GOT3 (cell line): ENCODE measurements at places on chromosomes 3 and 15.

GRCh38 chr3:184479426-184480126 lies 82.0 kb upstream of the EPHB3 start:
- no peak for DNase-seq

DNA sequence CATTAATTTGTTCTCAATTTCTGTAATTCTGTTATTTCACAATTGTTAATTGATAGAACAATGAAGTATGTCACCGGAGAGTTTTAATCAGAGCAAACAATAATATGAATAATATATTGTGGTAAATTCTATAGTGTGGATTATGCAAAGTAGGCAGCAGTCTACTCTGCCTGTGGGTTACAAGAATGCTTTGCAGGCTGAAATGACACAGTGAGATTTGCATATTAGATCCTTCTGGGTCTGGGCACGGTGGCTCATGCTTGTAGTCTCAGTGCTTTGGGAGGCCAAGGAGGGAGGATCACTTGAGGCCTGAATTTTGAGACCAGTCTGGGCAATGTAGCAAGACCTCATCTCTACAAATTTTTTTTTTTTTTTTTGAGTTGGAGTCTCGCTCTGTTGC lies 12.5 kb downstream of the COPG1 start:
- DNase-seq, result no peak

GRCh38 chr15:58065445-58066041 lies at the start of gene ALDH1A2:
Gene ALDH1A2 (minus strand): TSS chr15:58065711. CDS start chr15:58065650, 61 bp downstream.
- no peak for DNase-seq

- no peak for DNase-seq
Measured at GRCh38 chr15:67691450-67691849, 133.9 kb upstream of the SKOR1 start.

- no peak for DNase-seq
Measured at GRCh38 chr3:126982126-126982470, 817 bp upstream of the PLXNA1 start.

- no peak for DNase-seq
Measured at GRCh38 chr3:167983583-167983982, 112.1 kb downstream of the GOLIM4 start.

DNA sequence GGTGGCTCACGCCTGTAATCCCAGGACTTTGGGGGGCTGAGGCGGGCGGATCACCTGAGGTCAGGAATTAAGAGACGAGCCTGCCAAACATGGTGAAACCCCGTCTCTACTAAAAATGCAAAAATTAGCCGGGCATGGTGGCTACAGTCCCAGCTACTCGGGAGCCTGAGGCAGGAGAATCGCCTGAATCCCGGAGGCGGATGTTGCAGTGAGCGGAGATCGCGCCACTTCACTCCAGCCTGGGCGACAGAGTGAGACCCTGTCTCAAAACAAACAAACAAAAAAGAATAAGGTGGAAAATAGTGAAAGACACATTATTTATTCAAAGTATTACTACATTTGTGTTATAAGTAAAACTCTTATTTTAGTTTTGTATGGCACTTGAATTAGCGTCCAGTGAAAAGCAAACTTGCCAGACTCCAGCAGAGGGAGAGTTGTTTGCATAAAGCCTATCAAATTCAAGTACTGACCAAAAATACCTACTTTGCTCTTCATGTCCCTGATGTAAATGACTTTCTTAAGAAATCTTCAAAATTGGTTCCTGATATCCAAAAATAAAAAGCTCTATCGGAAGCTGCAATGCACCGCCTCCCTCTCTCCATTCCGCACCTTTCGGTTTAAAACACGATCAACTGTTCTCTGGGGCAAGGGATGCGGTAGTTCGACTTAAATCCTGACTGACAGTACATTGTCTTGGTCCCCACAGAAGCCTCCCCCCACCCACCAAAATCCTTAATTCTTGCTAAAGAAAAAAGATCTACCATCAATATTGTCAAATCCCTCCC lies 1.2 kb downstream of the TRPM7 start:
- DNase-seq, result no peak

GRCh38 chr15:75114327-75114726 lies 87.4 kb upstream of the C15orf39 start:
- no peak for DNase-seq

GRCh38 chr3:43996379-43997301 lies 245.0 kb upstream of the TOPAZ1 start:
- no peak for DNase-seq

DNA sequence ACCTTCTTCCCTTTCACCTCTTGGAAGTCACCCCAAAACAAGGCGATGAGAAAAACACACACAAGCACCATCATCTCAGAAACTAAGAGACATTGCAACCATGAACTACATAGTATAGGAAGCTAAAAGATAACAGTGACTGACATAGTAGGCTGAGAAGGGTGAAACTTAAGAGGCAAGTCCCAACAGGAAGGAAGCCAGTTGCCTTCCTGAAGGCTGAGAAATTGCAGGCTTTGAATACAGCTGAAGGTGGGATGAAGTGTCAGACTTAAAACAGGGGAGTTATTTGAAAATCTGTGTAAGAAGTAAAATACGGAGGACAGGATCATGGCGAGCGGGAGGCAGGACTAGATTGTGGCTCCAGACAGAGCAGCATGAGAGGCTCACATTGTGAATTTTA lies 27.8 kb downstream of the SLC27A2 start:
- DNase-seq, result no peak

GRCh38 chr3:157249606-157250005 lies 89.7 kb upstream of the CCNL1 start:
- DNase-seq, result no peak

DNA sequence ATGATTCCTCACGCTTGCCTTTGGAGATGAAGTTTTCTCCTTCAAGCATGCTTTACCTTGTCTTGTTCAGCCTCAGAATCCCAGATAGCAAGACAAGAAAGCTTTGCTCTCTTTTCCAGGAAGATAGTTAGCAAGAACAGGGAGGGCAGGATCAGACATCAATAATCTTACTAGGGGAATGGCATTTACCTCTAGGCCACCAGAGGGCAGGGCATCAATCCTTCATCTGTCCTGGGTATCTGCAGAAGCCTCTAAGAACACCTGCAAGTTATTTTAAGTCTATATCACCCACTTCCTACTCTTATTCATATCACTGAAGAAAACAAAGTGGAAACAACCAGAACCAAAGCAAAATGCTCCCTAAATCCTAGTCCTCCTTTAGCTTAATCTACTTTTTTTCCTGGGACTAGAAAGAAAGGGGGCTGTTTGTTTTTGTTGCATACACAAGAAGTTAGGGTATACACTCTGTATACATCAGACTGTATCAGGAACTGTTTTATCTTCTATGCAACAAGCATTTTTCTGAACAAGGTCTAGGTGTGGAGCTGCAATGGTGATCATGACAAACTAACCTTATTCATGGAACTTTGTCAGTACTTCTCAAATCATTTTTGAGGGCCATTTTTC lies 862.5 kb downstream of the CADM2 start:
- DNase-seq, result no peak

GRCh38 chr3:43423142-43423541 lies 136.8 kb downstream of the SNRK start:
- no peak for DNase-seq

GRCh38 chr15:69398491-69398891 lies 15.7 kb upstream of the KIF23 start:
- no peak for DNase-seq

DNA sequence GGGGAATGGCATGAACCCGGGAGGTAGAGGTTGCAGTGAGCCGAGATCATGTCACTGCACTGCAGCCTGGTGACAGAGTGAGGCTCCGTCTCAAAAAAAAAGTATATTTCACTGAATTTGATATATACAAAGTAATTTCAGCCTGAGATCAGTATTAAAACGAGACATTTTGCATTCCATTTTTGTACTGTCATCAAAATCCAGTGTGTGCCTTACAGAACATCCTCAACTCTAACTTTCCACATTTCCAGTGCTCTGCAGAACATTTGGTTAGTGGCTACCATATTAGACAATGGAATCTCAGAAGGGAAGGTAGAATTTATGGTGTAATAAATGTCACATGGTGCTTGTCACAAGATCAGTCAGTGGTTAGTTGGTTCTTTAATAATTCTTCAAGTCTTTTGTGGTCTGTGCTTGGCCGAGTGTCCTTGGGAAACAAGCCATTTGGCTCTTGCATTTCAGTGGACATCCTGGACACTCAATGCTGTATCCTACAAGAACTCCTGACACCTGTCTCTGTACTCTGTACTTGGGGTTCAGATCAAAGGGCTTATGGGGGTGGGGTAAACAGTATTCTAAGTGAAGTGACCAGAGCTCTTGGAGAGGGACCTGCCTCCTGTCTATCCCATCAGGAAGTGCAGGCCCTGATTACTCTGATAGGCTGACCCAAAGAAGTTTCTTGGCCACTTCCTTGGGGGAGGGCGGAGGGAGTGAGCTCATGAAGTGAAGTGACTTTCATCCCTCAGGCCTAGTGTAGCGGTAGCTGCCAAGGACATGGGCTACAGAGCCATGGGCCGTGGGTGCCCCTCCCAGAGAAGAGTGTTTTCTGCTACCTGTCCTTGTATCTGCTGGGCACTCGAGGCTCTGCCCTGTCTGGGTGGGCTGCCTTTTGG lies 3.7 kb downstream of the ACVR2B start:
- no peak for DNase-seq

GRCh38 chr3:193594946-193595689 lies 2.1 kb downstream of the OPA1 start:
- DNase-seq, result no peak

DNA sequence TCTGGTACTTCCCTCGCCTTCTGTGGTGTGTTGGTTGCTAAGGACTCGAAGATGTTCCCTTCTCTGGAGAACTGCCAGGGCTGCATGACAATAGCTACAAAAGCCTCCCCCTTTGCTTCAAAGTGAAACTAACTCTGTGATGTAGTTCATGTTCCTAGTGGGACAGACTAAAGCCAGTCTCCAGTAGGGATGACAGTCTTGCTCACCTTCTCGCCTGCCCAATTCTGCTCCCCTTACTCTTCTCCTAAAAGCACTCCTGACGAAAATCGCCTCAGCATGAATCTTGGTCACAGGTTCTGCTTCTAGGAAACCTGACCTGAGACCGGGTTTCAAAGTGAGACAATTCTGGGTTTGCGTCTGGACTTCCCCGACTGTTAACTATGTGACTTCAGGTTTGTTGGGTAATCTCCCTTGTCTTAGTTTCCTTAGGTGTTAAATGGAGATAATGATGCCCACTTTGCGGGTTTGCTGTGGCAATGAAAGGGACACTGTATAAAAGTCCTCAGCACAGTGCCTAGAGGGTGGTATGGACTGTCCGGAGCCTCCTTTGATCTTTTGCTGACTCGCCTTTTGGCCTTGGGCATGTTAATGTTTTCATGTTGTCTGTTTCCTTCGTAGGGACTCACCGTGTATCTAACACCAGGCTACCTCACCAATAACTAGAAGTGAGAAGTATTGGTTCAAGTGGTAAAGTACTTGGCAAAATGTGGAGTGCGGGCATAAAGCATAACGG lies 24.9 kb upstream of the THRB start:
- no peak for DNase-seq

DNA sequence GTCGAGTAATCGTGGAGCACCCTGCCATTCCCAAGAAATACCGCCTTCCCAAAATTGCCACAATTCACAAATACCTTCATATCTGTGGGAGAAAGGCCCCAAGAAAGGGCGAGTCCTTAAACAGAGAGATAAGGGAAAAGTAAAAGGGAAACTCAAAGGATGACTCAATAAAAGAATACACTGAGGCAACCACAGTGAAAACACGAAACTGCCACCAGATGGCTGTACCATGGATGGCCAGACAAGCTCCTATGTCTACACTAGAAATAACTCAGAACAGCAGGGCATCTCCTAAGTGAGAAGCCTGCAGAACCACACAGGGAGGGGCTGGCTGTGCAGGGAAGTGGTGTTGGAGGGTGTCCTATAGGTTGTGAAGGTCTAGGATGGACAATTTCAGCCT lies 25.0 kb downstream of the SRGAP3 start:
- DNase-seq, result no peak

GRCh38 chr3:179967622-179968021 lies 69.1 kb downstream of the PEX5L start:
- peak; percentile 43 for DNase-seq

- no peak for DNase-seq
Measured at GRCh38 chr3:66196633-66197032, 24.2 kb upstream of the SLC25A26 start.

- no peak for DNase-seq
Measured at GRCh38 chr3:140428380-140428779, 249.5 kb upstream of the TRIM42 start.

DNA sequence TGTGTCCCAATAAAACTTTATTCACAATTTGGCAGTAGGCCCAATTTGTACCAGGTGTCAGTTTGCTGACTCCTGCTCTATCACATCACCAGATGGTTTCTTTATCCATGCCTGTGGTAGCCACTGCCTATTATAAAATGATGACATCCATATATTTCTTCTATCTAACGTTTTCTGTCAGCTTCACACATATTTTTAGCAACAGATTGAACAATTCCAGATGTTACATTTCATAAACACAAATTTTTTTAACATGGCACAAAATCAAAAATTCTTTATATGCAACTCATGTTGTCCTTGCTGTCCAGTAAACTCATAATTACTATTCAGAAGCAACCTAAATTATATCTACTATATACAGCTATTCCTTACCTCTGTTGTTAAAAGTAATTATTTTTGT lies 1371.6 kb downstream of the NSUN3 start:
- DNase-seq, result no peak

DNA sequence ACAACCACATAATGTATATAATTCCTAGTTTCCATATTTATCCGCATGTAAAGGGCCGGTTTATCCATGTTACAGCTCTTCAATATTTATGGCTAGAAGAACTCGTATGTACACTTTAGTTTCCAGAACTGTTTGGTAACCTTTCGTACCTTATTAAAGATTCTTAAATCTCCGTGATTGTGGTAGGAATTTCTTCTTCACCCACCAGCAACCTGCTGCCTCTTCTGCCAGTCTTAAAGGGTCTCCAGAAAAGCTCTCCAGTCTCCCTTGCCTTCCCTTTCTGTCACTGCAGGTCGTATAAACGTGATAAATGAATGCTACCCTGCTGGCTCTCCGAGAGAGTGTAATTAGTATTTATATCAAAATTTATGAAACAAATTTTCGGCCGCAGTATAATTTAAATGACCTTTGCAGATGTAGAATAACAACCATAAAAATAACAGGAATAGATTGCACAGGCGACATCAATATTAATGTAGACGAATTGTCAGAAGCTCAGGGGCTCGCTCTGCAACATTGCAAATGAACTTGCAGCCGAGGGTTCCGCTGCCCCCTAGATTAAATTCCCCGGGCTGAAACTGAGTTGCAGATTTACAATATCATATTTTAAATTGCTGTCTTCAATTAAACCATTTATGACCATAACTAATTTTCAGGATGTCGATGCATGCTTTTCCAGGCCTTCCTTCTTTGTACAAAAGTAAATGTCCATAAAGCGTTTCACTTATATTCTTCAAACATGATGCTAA lies 5.4 kb downstream of the ZIC1 start:
- no peak for DNase-seq
